ENCODE measurements at places on chromosomes 16 and 17.
A peak's percentile ranks its signal among the peaks of the same experiment; 100 is the strongest.

GRCh38 chr17:73334771-73335513, 23.1 kb upstream of the CDC42EP4 start:
- DNase-seq: no peak

DNA sequence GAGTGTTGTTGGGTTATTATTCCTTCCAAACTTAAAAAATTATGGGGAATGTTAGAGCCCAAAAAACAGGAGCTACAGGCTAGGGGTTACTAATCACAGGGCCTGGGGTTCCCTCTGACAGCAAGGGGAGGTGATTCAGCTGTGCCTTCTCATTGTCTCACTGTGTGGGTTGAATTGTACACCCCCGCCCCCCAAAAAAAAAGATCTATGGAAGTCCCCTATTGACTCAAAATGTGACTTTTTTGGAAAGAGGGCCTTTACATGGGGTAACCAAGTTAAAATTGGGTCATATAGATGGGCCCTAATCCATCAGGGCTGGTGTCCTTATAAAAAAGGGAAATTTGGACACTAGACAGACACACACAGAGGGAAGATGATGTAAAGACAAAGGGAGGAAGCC, 190.2 kb downstream of the SOX9 start:
- no peak for DNase-seq

- peak; percentile 94 for DNase-seq
Measured at GRCh38 chr16:86566601-86566965, at the start of gene FOXC2. Gene FOXC2 (plus strand): TSS chr16:86566829. CDS start chr16:86567336, 507 bp downstream.

DNA sequence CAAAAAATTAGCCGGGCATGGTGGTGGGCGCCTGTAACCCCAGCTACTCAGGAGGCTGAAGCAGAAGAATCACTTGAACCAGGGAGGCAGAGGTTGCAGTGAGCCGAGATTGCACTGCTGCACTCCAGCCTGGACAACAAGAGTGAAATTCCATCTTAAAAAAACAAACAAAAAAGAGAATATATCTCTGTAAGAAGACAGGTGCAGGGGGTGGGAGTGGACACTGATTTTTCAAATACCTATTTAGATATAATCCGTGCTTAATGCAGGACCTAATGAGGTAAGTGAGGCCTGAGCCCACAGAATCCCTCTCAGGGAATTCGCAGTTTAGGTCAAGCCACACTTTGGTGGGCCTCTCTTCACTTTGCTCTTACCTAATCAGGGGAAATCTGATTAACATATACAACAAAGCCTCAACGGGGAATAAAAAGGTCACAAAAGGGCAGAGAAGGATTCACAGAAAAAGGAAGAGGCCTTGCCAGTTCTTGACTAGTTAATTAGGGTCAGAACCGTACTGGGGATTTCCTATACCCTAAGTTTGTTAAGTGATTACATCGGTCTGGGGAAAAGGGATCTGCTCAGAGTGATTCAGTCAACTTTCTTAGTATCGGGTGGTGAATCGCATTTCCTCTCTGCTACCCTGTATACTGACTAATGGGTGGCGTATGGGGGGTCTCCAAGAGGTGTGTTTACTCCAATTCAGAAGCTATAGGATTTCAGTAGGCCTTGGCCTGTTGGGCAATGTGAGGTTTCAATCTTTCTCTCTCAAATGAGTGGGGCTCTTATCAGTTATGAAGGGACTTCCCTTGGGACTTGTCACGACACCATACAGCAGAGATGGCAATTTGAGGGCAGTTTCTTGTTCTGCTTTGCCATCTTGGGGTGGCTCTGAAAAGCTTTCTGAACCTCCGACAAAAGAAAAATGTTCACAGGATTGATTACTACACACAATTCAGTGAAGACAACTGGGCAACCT, 1.9 kb upstream of the NFAT5 start:
- DNase-seq: no peak

GRCh38 chr17:19709841-19710240, 6.5 kb downstream of the SLC47A2 start:
- DNase-seq: no peak

GRCh38 chr17:19359151-19359550, 3.4 kb downstream of the B9D1 start:
- DNase-seq: peak; percentile 11

- DNase-seq: peak; percentile 89
Measured at GRCh38 chr17:5097101-5097834, 14.4 kb downstream of the ZNF232 start.

GRCh38 chr16:74474416-74474815, 53.1 kb upstream of the CLEC18B start:
- no peak for DNase-seq

DNA sequence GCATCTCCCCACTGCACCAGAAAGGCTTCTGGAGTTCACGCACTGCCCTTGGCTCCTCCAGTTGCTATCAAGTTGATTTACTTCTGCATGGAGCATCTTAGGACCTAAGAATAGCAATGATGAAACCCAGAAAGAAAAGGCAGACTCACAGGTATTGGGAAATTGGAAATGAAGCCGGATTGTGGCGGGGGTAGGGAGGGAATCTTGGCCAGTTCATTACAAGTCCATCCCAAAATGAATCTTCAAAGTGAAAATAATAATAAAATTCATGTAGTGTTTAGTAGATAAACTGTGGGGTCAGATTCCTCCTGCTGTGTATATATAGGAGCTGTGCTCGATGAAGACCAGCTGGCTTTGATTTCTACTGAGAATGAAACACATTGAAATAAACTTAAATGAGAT, 33.7 kb downstream of the TEKT3 start:
- no peak for DNase-seq

Data from right hindlimb (tissue), 1 donor.